Progenitor cell of endocrine pancreas (in vitro differentiated cells): ENCODE measurements at places on chromosomes 3 and 15. TPM values are rescaled to one million over a fixed set of nuclear protein-coding genes. Genes with fewer than 3 reads are reported as not detected.

The ALDH1L1 gene
- total RNA-seq = 3.1 and 4.7 TPM in 2 replicates

The CHRNA5 gene
- 8.0 and 8.1 TPM in 2 replicates for total RNA-seq

The BFSP2 gene
- not detected in 2 replicates for total RNA-seq

The CFAP20DC gene
- 8.0 and 10.4 TPM in 2 replicates for total RNA-seq

The CXCR6 gene
- total RNA-seq = not detected in 2 replicates

The PRR20G gene
- total RNA-seq = not detected in 2 replicates

The TIMP4 gene
- not detected in 2 replicates for total RNA-seq

The GRM7 gene
- 0.29 and 0.34 TPM in 2 replicates for total RNA-seq

The GRK7 gene
- total RNA-seq = 0.14 TPM in 1 of 2 replicates, not detected in the other

The CAMP gene
- not detected in 2 replicates for total RNA-seq

The CYP1A2 gene
- not detected in 2 replicates for total RNA-seq

The ZBTB38 gene
- 25.8 and 27.0 TPM in 2 replicates for total RNA-seq

The SEMA5B gene
- 4.2 and 5.9 TPM in 2 replicates for total RNA-seq

The RETNLB gene
- not detected in 2 replicates for total RNA-seq

The SMCO1 gene
- not detected in 2 replicates for total RNA-seq

The DZIP1L gene
- 81.9 and 85.7 TPM in 2 replicates for total RNA-seq

The ITPR1 gene
- total RNA-seq = 10.8 and 11.2 TPM in 2 replicates

The ALDH1A2 gene
- 1.4 and 2.4 TPM in 2 replicates for total RNA-seq

The FBN1 gene
- total RNA-seq = 3.3 and 3.9 TPM in 2 replicates

The SLCO2A1 gene
- total RNA-seq = 27.9 and 28.9 TPM in 2 replicates

The GOLGA8J gene
- not detected in 2 replicates for total RNA-seq

The ATP8B4 gene
- 0.95 and 0.98 TPM in 2 replicates for total RNA-seq

The GABRR3 gene
- not detected in 2 replicates for total RNA-seq

The SLC9A9 gene
- 0.17 and 0.78 TPM in 2 replicates for total RNA-seq

The NMB gene
- 4.9 and 6.1 TPM in 2 replicates for total RNA-seq

The CALML4 gene
- total RNA-seq = 9.7 and 11.9 TPM in 2 replicates

The DAPK2 gene
- 2.0 and 3.2 TPM in 2 replicates for total RNA-seq

The CCNDBP1 gene
- 43.2 and 44.1 TPM in 2 replicates for total RNA-seq
